Esophagus squamous epithelium (tissue), 5 donors: ENCODE measurements at places on chromosomes 3 and 15.

DNA sequence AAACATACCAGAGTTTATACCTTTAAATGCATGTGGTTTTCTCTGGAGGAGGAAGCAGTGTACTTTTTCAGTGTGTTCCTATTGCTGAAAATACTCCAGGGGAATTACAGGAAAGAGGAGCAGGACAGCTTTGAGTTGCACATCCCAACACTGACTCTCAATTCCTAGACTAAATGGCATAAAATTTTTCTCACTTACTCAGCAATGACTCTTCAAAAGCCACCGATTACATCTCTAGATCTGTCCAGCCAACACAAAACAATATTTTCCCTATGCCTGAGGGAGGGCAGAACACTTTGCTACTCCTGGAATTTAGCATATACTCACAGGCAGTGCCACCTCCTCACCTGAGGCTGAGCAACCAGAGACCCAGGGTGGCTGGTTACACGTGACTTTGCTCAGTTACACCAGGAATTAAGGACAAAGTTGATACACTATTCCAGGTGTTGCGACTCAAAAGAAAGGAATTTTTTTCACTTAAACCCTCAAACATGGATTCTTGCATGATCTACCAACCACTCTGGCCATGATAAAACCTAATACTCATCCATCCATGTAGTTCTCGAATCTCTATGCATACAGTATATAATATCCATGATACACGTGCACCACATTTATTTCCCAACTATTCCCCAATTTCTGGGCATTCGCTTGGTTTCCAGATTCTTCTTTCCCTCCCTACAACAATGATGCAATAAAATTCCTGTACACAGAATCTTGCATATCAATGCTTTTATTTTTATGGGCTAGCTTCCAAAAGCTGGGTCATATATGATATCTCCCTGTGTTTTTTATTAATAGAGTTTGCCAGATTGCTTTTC lies 194.6 kb downstream of the THRB start:
- no peak for DNase-seq

DNA sequence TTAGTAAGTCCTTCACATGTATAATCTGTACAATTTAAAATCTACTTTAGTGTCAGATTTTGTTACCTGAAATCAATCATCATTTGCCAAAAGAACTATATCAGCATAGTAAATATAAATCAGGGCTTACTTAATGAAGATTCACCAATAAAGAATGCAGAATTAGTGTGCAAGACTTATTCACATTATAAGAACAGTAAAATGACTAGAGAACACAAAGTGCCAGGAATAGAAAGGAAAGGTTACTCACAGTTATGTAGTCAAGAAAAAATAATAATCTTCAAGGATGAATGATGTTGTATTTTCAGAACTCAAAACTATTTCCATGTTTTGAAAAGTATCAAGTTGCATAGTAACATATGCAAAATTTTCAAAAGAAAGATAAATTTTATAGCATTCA lies 891.9 kb downstream of the ROBO1 start:
- DNase-seq: no peak

- no peak for DNase-seq
Measured at GRCh38 chr3:176663387-176663786, 533.9 kb downstream of the TBL1XR1 start.

DNA sequence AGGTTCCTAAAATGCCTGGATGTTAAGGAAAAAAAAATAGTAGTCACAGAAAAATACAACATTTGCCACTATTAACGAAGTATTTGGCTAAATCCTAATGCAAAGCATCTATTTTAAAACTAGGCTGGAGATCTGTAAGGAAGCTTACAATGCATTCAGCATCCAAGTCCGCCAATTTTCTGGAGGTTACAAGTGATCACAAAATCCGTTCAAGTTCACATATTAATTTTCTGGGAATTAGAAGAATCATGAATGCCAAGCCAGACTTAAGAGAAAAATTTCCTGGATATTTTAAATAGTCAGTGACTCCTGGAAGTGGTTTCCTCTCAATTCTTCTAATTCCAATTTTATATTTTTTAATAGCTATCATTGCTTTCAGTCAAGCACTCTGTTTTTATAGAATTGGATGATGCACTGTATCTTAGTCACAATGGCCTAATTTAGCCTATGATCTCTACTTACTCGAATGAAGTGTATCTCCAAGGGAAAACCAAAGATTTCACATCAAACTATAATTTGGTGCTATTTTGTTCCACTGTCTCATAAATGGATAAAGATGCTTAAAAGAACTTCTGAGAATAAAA lies 60.4 kb downstream of the P3H2 start:
- DNase-seq: no peak

DNA sequence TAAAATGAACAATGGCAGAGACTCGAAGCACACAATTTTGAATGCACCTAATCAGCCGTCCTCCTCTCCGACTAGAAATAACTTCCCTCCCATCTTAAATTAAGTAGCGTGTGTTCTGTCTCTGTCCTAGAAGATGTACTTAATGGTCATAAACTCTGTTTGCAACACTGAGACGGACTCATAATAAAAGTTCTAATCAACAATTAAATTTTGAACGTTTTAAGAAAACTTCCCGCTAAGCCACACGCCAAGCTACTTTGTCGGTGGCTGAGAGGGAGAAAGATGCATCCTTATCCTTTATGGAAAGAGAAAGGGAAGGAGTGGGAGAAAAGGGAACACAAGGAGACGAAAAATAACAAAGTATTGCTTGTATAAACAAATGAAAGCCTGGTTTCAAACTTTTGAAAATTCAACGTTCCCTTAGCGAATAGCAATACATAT lies 989 bp downstream of the GNB4 start:
- no peak for DNase-seq

DNA sequence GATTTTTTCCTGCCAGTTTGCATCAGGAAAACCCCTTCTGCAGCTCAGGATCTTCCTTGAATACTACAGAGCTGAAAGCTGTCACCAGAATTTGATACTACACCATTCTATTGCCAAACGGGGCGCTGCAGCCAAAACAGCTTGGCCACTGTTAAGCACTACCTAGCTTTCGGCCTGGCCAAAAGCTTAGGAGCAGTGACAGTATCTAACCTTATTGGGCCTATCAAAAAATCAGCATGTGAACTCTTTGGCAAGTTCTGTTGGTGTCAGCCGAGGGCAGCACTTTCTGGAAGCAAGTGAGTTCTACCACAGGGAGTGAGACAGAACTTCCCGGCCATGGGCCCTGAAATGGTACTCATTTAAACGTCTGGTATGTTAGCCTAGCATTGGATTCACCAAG lies 16.1 kb upstream of the GYG1 start:
- DNase-seq: no peak

DNA sequence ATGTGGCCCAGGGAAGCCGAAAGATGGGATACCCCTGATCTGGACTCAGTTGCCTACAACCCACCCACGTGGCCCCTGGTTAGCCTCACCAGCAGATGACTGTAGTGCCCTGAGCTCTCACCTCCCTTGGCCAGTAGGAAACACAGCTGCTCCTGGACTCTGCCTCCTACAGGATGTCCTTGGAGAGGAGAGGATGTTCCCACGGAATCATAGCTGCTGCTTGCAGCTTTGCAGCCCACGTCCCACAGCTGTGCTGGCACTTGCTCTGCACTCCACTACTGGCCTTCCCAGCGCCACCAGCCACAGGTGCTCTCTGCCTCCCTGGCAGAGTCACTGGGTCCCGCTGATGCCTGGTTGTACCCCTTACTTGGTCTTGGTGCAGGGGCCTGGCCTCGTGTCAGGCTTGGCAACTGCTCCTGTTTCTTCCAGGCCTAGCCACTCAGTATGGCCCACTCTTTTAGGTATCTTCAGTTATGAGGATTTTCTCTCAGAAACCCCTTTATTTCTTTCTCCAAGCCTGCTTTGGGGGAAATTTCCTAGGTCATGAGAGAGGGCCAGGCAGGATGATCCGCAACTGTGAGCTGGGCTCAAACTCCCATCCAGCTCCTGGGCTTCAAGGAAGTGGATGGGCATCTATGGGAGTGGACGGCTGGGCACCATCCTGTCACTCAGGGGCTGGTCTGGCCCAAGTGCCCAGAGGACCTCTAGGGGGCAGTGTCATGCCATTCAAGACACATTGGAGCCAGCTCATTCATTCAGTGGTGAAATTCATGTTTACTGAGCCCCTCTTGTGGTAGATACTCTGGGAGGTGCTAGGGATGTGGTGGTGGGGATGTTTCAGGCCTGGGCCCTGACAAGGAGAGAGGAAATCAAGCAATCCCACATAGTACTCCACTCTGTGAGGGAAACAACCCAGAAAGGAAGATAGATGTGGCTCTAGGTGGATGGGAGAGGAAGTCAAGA lies 16.2 kb upstream of the VILL start:
- DNase-seq: no peak

DNA sequence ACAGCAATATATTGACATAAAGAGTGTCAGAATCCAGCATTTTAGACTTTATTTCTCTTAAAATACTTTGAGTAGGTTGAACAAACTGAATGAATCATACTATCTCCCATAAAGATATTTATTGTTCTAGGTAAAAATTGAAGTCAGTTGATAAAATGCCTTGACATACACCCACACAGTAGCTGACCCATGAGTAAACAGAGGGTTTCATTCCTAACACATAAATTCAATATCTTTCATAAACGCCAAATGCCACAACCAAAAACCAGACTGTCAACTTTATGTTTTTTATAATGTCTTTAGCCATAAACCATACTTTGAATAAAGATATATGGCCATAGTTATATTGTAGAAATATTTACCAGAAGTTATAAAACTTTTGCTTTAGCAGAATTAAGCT lies 742.4 kb downstream of the NAALADL2 start:
- no peak for DNase-seq

DNA sequence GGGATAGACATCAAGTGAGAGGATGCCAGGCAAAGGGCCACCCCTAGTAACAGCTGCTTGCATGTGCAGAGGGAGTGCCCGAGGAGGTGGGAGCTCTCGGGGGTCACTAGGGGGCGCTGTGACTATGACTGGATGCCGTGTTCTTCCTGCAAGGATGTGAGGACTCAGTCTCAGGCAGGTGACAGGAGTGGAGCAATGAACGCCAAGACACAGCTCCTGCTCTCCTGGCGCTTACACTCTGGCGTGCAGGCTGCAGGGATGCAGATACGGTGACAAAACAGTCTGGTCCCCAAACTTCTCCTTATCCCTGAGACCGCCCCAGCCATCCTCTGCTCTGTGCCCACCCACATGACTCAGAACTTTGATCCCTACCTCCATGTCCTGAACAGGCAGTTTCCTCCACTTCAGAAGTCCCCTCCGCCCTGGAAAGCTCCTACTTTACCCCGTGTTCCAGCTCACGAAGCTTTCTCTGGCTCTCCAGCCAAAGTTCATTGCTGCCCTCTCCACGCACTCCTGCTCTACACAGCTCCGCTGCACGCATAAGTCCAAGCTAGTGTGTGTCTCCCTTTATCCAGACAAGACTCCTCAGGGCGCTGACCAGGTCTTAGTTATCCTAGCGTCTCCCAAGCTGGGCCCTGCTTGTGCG lies 14.7 kb downstream of the RHOV start:
- DNase-seq: no peak

GRCh38 chr15:94445566-94446160 lies 214.3 kb downstream of the MCTP2 start:
- no peak for DNase-seq

- DNase-seq: no peak
Measured at GRCh38 chr15:99385865-99386264, 134.6 kb downstream of the LRRC28 start.

- no peak for DNase-seq
Measured at GRCh38 chr15:74889390-74889882, 406 bp upstream of the MPI start.

GRCh38 chr3:126971891-126972351 lies 11.0 kb upstream of the PLXNA1 start:
- DNase-seq: no peak

GRCh38 chr3:178297199-178297598 lies 239.0 kb upstream of the KCNMB2 start:
- DNase-seq: no peak

- DNase-seq: no peak
Measured at GRCh38 chr3:64816355-64816754, 128.6 kb upstream of the ADAMTS9 start.

GRCh38 chr15:79595306-79595705 lies 163.2 kb downstream of the MINAR1 start:
- DNase-seq: no peak

DNA sequence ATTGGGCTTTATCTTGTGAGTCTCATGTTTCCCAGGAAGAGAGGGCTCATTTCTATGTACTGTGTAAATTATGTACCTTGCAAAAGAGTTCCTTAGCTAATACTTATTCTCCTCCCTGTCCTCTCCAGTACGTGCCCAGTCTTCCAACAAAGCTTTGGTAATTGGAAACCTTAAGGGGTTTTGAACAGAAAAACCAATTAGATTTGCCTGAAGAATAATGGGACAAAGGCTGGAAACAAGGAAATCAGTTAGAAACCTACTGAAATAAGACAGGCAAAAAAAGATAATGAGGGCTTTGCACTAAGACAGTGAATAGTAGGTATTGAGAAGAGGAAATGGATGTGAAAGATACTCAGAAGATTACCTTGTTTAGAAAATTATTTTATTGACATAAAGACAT lies 82.5 kb downstream of the SPRED1 start:
- no peak for DNase-seq

- DNase-seq: no peak
Measured at GRCh38 chr3:106126067-106126845, 257.4 kb upstream of the CBLB start.

DNA sequence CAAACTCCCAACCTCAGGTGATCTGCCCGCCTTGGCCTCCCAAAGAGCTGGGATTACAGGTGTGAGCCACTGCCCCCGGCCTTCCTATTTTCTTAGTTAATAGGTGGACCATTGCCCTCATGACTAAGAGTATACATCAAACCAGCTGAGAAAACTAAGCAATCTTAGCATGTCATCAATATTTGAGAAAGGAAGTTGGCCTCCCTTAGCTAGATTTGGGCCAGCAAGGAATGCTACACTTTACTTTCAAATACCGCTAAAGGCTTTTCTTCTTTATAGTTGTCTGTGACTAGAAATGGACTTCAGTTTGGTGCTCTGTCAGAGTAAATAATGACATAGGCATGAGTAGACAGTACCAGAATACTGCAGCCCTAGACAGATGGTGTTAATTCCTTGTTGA lies 199.3 kb downstream of the GAP43 start:
- DNase-seq: no peak

GRCh38 chr15:51672155-51672687 lies 9.1 kb upstream of the SCG3 start:
- no peak for DNase-seq
